ENCODE measurements at places on chromosomes 16 and 17.

GRCh38 chr17:77581480-77581879 lies 377.0 kb upstream of the TNRC6C start:
- DNase-seq = no peak

DNA sequence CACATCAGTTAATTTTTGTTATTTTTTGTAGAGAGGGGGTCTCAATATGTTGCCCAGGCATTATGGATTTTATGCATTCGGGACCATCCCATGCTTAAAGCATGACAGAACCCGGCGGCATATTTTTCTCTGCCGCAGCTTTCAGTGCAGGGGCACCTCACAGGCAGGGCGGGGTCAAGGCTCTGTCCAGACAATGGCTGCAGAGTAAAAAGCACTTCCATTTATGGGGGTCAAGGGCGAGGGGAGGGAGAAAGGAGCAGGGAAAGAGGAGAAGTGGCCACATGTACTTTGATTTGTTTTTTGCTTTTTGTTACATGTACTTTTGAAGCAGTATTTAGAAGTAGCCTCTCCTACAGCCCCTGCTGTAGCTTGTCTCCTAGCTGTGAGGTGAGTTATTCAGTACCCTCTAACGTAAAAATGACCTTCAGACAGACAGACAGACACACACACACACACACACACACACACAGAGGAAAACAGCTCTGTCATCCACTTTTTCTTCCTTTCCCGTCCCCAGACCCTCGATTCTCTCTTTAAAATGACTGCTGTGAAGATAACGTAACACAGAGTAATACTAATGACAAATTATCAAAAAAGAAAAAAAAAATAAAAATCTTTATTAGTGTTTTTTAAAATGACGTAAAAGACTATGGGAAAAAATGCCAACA lies 856 bp upstream of the SCPEP1 start:
- no peak for DNase-seq

DNA sequence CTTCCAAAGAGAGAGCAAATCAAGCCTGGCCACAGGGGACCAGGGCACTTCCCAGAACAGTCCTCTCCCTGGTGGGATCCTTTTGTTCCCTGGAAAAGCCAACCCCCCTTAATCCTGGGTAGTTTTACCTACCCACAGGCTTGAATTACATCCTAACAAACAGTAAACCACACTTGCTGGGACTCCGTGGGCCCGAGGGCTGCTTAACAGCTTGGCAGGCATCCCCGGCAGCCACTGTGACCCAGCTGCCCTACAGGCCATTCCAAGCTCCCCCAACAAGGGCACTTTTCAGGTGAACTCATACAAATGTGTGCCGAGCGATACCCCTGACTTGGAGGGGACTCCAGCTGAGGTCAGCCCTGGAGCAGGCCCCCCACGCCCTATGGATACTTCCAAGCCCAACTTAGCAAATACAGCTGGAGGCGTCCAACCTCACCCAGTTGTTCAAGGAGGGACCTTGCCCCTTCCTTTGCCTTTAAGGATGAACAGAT lies 26.4 kb downstream of the ADCY9 start:
- no peak for DNase-seq

DNA sequence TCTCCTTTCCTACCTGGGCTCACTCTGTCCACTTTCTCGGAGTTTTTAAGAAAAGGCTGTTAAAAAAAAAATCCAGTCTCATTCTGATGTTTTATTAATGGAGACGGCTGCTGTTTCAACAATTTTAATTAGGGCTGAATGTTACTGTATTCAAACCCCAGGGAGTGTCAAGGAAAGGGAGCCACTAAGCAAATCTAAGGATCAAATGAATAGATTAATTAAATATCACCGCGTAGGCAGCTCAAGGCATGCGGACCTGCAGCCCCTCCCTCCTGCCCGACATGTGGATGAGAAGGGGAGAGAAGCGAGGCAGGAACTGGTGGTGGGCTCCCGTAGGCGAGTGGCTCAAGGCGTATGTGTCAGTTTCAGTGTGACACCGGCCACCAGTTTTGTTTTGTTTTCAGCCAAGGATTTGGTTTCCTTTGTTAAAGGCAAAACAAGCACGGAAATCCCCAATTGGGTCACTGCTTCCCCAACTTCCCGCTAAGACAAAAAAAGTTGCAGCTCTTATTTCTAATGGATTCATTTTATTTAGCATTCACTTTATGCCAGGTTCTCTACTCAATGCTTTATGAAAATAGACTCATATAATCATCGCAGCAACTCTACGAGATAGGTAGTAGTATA lies 110.6 kb downstream of the GP2 start:
- no peak for DNase-seq

Measured in stimulated activated CD8-positive, alpha-beta memory T cell treated with anti-CD3 and anti-CD28 coated beads, Interleukin-7, amount 100 ng/mL, for 48 hours (primary cell).